CD4-positive, alpha-beta memory T cell (primary cell): ENCODE measurements at places on chromosomes 6 and 20. TPM values are rescaled to one million over a fixed set of nuclear protein-coding genes. Genes with fewer than 3 reads are reported as not detected.

GRCh38 chr6:18242062-18242851 is 22.1 kb downstream of the DEK start:
- DNase-seq, result no peak

The HLA-DQA1 gene
- polyA plus RNA-seq, result 4.7 TPM

The TSPO2 gene
- polyA plus RNA-seq, result not detected

DNA sequence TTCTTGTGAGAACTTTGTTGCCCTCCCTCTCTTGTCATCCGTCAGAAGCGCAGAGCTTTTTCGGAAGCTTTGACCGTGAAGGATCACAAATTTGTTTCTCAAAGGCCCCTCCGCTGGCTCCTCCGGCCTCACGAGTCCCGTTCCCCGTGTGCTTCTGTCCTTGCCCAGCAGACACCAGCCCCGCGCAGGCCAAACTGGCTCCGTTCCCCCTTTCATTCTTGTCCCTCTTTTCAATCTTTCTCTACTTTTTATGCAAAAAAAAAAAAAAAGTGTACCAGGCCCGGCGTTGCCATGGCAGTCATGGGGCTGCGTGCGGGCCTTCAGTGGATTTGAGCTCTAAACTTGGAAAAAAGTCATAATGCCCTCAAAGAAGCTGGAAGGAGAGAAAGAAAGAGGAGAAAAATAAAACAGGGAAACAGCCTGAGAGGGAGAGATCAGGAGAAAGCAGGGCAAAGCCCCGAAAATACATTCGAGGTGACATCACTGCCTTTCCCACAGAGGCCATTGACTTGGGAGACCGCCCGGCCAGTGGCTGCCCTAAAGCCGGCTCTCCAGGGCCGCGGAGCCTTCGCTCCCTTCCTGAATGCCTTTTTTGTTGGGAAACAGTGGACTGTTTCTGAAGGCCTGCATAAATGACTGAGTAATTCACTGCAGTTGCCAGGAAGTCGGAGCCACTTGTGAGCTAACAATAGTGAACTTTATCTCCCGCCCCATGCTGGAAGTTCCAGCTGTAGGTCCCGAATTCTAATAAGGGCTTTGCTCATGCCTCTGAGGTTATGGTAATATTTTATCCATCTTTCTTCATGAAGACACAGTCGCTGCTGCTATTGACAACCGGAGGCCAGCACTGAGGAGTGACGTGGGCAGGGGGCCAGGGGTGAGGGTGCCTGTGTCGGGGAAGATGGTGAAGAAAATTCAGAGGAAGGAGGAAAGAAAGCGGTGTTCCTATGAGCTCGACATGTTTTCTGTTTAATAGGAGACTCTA is 670.9 kb downstream of the QKI start:
- DNase-seq, result no peak
